ENCODE measurements at places on chromosomes 6 and 20.

DNA sequence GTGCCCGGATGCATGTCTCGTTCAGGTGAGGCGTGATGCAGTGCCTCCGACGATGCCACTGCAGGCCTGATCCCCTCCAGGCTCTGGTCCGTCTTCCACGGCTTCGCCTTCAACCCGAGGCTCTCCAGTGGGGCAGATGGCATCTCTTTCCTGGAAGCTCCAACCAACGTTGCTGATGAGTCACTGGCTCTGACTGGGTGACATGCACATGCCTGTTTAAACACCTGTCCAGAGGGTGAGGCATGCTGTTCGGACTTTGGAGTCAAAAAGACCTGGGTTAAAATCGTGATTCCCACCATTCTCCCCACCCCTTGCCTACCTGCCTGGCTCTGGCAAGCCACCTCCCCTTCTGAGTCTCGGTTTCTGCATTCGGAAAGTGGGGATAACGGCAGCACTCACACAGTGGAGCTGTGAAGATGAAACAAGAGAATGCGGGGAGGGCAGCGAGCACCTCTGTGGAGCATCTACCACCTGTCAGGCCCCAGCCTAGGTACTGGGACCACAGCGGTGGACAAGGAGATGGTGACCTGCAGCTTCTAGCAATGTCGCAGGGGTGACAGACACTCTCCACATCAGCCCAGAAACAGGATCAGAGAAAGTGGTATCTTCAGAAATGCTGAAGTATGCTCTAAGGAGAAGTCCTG is 8.5 kb upstream of the EDN3 start:
- DNase-seq = no peak

DNA sequence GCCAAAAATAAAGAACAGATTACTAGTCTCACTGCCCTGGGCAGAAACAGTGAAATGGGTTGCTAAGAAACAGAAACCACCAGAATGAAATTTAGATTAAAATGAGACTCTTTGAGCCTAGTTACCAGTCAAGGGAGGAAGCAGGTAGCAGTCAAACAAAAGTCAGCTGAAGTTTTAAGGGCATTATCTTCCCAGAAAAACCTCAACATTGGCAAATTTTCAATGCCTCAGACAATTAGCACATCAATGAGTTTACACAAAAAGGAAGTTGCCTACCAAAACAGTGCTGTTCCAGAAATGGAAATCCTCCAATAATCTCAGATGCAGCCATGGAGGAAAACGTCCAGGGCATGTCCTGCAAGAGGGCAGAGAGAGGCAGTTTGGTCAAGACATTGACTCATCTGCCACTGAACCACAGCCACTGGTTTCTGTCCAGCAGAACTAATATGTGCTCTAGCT is 399.7 kb upstream of the ADGRB3 start:
- DNase-seq = no peak

- DNase-seq = no peak
Observed at GRCh38 chr6:82275686-82276085, 28.1 kb upstream of the IBTK start.

DNA sequence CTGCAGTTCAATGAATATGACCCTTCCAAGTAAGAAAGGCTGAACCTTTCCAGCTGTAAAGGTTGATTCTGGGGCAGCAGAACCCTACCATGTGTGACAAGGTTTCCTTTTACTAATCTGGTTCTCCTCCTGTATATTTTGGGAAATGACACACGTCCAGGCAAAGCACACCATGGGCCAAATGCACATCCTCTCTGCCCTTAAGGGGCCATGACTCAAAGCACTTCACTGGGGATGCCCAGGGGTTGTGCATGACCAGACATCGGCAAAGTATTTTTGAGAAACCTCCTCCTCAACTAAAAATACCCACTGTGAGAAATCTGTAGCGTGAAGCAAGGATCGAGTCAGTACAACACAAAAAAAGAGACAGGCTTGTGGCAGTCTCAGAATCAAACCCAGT is 174.7 kb downstream of the BACH2 start:
- DNase-seq = no peak

- DNase-seq = no peak
Observed at GRCh38 chr6:3252369-3252768, 6.4 kb upstream of the PSMG4 start.

DNA sequence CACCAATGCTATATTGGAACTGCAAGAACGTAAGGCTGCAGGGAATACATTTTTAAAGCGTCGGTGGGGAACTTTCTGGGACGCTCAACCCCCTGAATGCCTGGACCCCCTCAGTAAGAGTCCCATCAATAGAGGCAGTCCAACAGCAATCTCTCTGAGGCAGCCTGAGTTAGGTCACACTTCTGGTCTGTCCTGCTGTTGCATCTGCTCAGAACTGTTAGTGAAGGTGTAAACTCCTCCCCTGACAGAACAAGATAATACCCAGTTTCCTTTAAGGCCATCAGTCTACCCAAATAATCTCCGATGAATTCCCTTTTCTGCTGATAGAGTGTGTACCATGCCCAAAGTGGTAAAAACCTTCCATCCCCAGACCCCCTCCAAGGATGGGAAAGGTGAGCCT is 1.1 kb upstream of the RNGTT start:
- DNase-seq = no peak

DNA sequence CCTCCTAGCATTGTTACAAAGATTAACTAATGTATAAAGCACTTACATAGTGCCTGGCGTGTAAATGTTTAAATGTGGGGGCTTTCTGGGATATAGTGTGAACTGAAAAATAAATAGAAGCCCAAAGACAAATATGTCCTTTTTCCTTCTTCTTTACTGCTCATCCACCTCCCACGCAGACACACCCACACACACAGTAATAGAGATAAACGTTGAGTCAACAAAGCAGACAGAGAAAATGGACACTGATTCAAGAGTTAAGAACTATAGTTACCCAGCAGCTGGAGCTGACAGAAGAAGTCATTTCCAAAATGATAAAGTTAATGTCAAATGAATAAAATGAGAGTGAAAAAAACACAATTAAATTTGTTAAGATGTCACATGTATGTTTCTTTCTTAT is 68.3 kb downstream of the FHL5 start:
- no peak for DNase-seq

GRCh38 chr6:137787016-137787415 is 80.0 kb upstream of the TNFAIP3 start:
- no peak for DNase-seq

All from brain pericyte (primary cell).